ENCODE measurements at places on chromosomes 1 and 21.
A peak's percentile ranks its signal among the peaks of the same experiment; 100 is the strongest.

- DNase-seq = no peak
These were observed 15.6 kb upstream of the ECE1 start for GRCh38 chr1:21305900-21306189.

DNA sequence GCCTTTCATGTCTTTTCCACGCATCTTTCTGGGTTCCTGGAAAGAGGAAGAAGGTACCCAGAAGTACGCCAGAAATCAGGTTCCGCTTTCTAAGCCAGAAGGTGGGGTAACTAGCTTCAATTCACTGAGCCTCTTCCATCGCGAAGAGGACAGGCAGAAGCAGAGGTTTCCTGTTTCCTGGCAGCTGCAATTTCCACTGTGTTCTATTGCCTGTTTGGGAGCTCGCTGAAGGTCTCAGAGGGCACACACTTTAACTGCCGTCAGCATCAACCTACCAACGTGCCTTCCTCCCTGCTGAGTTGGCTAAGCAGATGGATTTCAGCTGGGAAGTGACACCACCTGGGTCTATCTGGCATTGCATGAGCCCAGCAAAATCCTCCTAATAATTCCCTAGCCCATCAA is 10.0 kb downstream of the NCF2 start:
- DNase-seq = no peak

DNA sequence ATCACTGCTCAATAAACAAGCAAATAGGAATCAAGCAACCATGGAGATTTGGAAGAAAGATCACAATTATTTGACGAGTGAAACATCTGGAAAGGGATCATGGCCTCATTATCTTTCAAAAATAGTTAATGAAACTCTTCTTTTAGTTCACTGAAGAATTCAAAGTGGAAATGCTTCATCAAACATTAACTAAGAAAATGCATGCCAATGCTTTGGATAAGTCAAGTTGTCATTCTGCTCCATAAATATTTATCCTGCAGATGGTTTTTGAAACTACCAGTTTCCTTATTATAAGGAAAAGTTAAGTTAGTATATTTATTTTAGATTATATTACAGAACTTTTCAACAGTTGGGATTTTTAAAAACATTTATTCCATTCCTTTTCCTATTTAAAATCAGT is 206.5 kb upstream of the ADGRL2 start:
- DNase-seq = no peak

DNA sequence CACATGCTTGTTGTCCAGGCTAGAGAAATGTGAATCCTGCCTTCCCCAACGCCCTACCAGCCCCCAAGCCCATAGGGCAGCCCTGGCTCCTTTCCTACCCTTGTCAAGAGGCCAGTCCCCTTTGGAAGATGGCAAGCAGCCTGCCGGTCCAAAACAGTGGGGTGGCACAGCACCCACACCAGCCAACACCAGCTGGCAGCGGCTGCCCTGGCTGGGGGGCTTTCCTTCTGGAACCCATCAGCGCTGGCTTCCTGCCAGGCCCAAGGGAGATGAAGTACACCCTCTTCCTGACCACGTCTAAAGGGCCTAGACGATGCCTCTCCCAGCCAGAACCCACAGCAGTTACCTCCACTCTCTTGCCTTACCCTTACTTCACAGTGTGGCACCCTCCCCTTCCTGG is 24.2 kb downstream of the KCNN3 start:
- no peak for DNase-seq

DNA sequence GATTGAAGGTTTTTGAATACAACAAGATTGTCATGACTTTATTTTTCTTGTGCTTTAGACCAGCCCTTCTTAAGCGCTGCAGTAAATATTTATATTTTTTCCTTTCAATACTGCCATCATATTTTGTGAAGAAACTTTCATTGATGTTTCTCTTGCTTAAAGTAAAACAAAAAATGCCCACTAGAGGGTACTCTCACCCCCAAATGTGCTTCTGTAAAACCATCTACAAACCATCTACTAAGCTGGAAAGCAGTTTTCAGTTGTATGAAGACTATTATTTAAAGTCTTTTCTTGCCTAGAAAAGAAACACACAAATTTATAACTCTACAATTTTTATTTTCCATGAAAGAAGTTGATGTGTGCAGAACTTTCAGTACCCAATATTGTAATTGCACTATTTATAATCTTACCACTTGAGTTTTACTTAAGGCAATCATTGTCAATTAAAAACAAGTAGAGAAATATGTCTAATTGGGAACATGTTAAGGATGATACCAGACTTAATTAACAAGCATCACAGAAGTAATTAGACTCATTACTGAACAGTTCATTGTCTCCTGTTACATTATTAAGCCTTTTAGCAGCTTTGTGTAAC is 10.7 kb downstream of the LEPR start:
- DNase-seq = no peak

- no peak for DNase-seq
These were observed 317.6 kb downstream of the PBX1 start for GRCh38 chr1:164876398-164877116.

GRCh38 chr1:217230412-217230811 is 400.5 kb downstream of the GPATCH2 start:
- DNase-seq = no peak

GRCh38 chr1:31878058-31878457 is 60.1 kb downstream of the PTP4A2 start:
- no peak for DNase-seq

GRCh38 chr1:61825393-61825792 is 83.1 kb downstream of the PATJ start:
- no peak for DNase-seq

- no peak for DNase-seq
These were observed 393.1 kb downstream of the BRINP3 start for GRCh38 chr1:190084552-190084951.

DNA sequence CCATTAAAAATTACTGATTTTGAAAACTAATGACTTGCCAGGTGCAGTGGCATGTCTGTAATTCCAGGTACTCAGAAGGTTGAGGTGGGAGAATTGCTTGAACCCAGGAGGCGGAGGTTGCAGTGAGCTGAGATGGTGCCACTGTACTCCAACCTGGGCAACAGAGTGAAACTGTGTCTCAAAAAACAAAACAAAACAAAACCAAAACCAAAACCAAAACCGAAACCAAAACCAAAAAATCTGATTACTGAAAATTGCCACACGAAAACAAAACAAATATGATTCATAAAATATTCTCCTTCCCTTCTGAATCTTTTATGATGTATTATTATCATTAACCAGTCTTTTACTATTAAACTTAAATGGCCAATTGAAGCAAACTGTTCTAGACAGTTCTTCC is 74.1 kb downstream of the SERINC2 start:
- DNase-seq = no peak

GRCh38 chr1:38273196-38273804 is 226.7 kb upstream of the POU3F1 start:
- no peak for DNase-seq

GRCh38 chr1:112316254-112316913 is 79.6 kb upstream of the CTTNBP2NL start:
- no peak for DNase-seq

GRCh38 chr21:29885491-29885890 is 54.3 kb downstream of the GRIK1 start:
- no peak for DNase-seq

GRCh38 chr1:63408331-63408730 is 40.9 kb downstream of the ALG6 start:
- DNase-seq = no peak

GRCh38 chr1:205800981-205801703 is 11.9 kb downstream of the SLC41A1 start:
- no peak for DNase-seq

DNA sequence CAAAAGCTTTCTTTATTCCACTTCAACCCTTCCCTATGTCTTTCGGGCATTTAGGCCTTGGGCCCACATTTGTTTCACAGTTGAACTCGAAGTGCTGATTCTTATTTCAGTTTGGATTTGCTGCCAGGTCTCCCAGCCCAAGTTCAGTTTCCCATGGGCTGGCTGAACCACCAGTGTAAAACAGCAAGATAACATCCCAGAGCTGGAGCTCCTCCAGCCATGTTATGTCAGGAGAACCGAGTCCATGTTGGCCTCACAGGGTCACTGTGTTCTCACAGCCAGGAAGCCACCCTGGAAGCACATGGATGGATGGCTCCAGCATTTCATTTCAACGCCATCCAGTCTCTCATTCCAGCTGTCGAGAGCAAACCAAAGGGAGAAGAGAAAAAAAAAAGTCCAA is 45.2 kb upstream of the RXRG start:
- peak; percentile 83 for DNase-seq

DNA sequence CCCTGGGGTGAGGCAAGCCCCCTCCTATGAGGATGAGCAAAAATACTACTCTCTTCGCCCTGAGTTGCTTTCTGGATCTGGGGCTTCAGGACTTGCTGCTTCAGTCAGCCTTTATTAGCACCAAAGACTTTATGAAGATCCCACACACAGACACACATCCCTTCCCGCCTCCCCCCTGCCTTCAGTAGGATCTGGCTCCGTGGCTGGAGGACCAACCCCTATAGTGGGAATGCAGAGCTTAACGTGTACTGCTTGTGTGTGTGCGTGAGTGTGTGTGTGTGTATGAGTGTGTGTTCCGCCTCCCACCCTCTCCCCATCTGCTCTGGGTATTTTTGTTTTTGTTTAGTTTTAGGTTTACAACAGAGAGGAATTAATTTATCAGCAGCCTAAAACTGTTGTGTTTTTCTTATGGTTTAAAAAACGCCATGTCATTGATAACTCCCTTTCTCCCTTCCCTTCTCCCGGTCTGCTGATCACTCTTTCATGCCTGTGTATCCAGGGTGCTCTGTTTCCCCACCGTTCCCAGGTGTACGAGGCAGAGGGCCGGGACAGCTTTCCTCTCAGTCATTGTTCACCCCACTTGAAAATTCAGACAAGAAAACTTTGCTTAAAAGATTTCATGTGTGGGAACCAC is 27.5 kb upstream of the ZFP69B start:
- no peak for DNase-seq

DNA sequence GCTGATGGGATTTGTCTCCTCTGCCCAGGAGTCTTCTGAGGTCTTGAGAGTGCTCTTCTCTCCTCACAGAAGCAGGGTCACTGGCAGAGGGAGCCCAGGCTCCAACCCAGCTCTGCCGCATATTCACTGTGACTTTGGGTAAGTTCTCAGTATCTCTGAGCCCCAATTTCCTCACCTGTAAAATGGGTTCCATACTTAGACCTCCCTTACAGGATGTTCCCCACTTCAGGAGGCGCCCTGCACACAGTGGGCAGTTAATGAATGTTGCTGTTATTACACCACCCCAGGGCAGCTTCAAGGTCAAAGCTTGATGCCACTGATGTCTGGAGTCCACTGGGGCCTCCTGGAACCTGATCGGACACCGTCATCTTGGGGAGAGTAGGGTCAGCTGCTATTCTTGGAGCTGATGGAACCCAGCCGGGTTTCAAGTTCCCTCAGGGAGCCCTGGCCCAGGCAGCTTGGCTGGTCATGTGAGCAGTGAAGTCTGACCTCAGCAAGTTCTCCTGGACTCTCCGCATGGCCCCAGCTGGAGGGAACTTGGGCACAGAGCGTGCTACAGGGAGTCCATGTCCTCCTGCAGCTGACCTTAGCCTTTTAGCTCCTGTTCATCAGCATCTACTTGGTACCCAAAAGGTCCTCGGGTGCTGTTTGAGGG is 21.8 kb downstream of the COA7 start:
- peak; percentile 78 for DNase-seq

DNA sequence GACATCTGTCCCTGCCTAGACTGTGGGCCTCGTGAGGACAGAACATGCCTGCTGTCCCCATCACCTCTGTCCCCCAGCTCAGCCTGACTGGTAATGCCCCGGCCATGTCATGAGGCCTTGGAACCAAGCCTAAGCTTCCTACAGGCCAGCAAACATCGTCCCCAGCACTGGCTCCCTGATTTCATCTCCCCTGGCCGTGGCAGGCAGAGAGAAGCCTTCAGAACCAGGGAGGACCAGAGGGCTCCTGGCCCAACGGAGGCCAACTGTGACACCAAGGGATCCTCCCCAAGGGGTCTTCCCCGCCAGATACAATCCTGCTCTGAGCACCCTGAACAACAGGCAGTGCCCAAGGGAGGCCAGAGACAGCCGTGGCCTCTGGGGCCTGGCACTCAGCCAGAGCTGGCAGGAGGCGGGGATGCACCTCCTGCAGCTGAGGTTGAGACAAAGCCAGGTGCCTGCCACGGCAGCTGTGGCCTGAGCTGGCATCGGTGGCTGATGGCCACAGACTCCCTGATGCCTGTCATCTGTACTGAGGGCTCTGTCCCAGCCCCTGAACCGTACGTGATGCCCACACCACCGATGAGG is 9.9 kb upstream of the NPHP4 start:
- peak; percentile 62 for DNase-seq

GRCh38 chr1:67144696-67145095 is 9.9 kb upstream of the C1orf141 start:
- DNase-seq = no peak

DNA sequence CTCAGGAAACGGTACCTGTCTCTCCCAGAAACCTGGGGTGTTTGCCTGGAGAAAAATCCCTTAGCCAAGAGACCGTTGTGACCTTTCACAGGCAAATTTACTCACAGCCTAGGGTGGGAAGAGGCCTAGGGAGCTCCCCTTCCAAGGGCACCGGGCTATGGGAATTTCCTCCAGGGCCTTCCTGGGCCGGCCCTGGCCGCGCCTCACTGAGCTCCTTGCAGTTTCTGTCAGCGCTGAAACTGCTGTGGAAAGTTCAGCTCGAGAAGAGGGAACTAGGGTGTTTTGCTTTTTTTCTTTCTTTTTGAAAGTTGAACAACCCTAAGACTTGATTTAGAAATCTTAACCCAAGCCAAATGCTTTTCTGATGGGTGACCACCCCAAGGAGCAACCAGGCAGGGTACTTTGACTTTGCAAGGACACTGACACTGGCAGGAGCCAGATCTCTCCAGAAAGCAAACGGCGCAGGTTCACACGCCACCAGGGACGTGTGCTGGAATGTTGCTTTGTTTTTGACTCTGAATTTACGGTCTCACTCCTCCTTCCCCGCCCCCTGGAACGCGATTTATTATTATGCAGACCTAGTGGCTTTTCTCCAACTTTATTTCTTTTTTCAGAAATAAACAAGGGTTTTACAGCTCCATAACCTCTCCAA is 229.6 kb upstream of the JUN start:
- DNase-seq = peak; percentile 48

GRCh38 chr1:79293611-79294010 is 287.1 kb upstream of the ADGRL4 start:
- DNase-seq = no peak

DNA sequence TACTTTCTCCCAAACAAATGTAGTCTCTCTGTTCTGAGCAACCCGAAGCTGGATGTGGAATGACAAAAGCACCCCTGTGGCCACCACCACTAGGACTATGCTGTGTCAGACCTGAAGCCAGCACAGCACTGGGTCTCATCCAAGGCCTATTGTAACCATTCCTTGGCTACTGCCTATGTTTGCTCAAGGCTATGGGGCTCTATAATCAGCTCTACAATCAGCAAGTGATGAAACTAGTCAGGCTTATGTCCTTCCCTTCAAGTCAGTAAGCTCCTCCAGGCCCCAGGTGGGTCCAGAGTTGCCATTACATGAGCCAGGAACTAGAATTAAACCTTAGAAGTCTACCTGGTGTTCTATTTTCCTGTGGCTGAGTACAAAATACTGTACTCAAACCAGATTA is 370.2 kb downstream of the TBX15 start:
- DNase-seq = no peak

Data from left ventricle myocardium inferior (tissue), 1 donor.